ENCODE measurements at places on chromosomes 6 and 20.

GRCh38 chr20:38023181-38024001 is 9.9 kb downstream of the TTI1 start:
- no peak overlapping the region for H3K4me3 ChIP-seq
- DNase-seq: no peak
- H3K36me3 ChIP-seq: peaks cover 6% of the 10 kb centered on the region
- H3K27ac ChIP-seq: no peak overlapping the region

- no peak overlapping the region for H3K4me3 ChIP-seq
- H3K27ac ChIP-seq: no peak overlapping the region
- H3K27me3 ChIP-seq: no peaks in the 10 kb centered on the region
- no peaks in the 10 kb centered on the region for H3K4me1 ChIP-seq
- H3K36me3 ChIP-seq: no peaks in the 10 kb centered on the region
These were observed 275.2 kb downstream of the TFAP2B start for GRCh38 chr6:51093871-51094270.

GRCh38 chr6:131122516-131122915 is 12.8 kb upstream of the AKAP7 start:
- no peaks in the 10 kb centered on the region for H3K4me1 ChIP-seq
- H3K4me3 ChIP-seq: no peak overlapping the region
- no peak overlapping the region for H3K27ac ChIP-seq
- no peaks in the 10 kb centered on the region for H3K36me3 ChIP-seq

GRCh38 chr20:51481341-51481914 is 61.1 kb downstream of the NFATC2 start:
- H3K27ac ChIP-seq: no peak overlapping the region
- no peak for DNase-seq
- H3K4me3 ChIP-seq: no peak overlapping the region
- H3K27me3 ChIP-seq: no peaks in the 10 kb centered on the region
- no peaks in the 10 kb centered on the region for H3K36me3 ChIP-seq
- no peaks in the 10 kb centered on the region for H3K4me1 ChIP-seq

DNA sequence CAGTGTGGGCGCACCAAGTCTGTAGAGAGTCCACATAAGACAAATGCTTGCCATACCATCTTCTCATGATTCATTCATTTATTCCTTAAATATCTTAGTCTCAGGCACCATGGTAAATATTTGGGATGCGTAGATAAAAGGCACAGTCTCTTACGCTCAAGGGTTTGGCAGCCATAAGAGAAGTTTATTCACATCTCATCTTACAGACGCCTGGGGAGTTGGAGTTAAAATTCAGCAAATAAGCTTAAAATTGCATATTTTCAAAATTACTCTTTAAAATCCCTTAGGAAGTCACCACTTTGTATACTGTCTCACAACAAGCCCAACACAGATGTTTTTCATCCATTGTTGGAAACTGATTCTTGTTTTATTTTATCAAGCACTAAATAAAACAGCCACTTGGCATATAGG is 363.3 kb downstream of the KIF16B start:
- no peaks in the 10 kb centered on the region for H3K27me3 ChIP-seq
- no peak overlapping the region for H3K27ac ChIP-seq
- no peak for DNase-seq
- no peaks in the 10 kb centered on the region for H3K4me1 ChIP-seq

- DNase-seq: no peak
- no peak overlapping the region for H3K4me3 ChIP-seq
- H3K36me3 ChIP-seq: no peaks in the 10 kb centered on the region
- no peaks in the 10 kb centered on the region for H3K27me3 ChIP-seq
These were observed 782.9 kb downstream of the PTPRT start for GRCh38 chr20:42406826-42407225.

DNA sequence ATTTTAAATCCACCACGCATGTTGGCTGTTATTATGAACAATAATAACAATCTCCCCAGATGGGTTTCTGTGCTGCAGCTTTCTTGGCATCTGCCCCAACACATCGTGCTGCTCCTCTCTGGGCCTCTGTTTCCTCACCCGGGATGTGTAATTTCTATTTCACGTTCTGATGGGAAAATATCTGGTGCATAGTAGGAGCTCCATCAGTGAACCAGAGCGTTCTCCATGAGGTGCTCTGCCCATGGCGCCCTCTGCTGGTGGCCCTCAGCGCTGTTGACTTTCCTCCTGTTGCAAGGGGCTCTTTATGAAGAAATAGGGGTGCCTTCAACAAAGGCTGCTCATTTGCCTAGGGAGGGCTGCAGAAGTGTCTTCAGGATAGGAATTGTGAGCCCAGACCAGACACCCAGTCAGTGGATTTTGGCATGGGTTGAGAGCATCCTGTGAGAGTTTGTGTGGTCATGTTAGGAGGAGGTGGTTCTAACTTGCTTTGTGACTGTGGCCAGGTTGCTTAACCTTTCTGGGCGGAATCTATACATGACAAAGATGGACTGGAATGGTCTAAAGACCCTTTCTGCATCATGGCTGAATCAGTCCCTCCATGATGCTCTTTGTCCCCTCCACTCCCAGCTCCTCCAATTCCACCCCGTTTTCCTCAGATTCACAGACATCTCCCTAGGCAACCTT is 8.1 kb downstream of the SCRT2 start:
- DNase-seq: no peak
- no peaks in the 10 kb centered on the region for H3K36me3 ChIP-seq
- peaks cover 80% of the 10 kb centered on the region for H3K27me3 ChIP-seq
- no peak overlapping the region for H3K4me3 ChIP-seq
- peaks cover 4% of the 10 kb centered on the region for H3K4me1 ChIP-seq
